ENCODE measurements at places on chromosomes 1 and 21.

DNA sequence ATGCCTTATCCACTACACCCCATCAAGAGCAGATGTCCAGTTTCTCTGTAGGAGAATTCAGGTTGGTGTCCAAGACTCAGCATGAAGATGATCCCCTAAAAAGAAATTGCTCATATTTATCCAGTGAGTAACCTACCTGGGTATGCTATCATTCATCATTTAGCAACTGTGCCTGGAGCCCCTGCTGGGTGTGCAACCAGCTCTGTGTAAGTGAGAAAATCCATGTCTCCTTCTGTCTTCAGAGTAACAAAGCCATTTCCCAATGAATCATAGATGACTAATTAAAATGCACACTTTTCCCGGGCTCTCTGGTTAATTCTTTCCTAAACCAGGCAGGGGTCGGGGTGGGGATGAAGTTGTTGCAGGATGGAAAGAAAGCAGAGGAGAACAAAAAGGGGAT lies 35.8 kb downstream of the OLFML3 start:
- DNase-seq = no peak

DNA sequence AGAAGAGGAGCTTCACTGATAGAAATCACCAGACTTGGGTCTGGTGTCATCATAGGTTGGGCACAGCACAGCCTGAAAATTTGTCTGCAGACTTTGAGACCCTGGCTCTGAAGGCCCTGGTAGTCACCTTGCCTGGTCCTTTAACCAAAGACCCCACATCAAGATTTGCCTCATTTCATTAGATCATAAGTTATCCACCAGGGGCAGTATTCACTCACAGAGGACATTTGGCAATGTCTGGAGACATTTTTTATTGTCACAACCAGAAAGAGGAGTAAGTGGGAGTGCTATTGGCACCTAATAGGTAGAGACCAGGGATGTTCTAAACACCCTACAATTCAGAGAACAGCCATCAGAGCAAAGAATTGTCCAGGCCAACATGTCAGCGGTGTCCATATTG lies 22.1 kb upstream of the PAX7 start:
- DNase-seq = no peak

GRCh38 chr1:119948342-119949214 lies 52.3 kb upstream of the ADAM30 start:
- DNase-seq = peak; percentile 17

DNA sequence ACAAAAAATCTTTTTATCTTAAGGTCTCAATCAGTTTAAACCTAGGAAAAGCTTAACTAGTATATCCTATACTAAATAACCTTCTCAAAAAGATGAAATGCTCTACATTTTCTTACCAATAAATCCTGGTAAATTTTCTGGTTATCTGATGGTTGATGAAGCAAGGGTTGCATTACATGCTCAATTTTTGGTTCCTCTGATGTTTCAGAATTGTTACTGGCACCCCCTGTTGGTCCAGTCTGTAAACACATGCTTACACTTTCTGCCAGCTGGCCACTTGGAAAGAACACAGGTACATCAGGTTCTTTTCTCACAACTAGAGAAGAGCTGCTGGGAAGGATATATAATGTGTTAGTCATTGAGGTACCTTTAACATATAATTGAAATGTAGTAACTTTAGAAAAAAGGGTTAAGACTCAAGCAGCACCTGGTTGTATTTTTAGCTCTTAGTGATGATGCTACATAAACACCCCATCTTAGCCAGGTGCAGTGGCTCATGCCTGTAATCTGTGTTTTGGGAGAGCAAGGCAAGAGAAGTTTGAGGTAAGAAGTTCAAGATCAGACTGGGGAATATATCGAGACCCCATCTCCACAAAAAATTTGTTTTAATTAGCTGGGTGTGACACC lies 30.9 kb upstream of the TAL1 start:
- no peak for DNase-seq

GRCh38 chr1:172902861-172903381 lies 147.8 kb downstream of the TNFSF18 start:
- no peak for DNase-seq

DNA sequence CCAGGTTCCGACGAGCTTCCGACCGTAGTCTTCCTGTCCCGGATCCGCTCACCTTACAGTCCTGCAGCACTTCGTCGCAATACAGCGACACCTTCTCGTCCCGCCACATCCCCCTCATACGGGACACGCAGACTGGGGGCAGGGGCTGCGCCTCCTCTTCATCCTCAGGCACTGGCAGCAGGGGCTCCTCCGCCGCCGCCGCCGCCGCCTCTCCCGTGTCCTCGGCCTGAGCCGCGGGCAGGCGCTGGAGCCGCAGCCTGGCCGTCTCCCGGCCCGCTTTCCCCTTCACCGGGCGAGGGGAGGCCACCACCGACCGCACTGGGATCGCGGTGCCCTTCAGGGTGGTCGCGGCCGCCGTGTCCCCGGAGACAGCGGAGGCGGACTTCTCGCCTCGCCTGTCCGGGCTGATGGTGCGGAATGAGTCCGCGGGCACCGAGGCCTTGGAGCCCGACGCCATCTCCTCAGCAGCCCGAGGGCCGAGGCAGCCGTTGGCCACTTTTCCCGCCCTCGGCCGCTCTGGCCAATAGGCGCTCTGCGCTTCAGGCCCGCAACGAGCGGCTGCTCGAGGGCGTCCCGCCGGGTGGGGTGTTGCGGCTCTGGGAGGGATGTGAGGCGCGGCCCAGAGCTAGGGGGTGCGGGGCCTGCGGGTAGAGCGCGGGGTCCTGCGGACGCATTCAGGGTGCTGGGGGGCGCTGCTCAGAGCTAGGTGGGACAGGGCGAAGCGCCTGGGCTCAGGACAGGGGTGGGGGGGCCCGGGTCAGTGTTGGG lies at the start of gene SHCBP1L:
Gene SHCBP1L, minus strand, starts transcription at position 490 of the 768 bp plus-strand sequence. Its CDS starts 33 bp downstream, at position 457.
- DNase-seq = no peak

DNA sequence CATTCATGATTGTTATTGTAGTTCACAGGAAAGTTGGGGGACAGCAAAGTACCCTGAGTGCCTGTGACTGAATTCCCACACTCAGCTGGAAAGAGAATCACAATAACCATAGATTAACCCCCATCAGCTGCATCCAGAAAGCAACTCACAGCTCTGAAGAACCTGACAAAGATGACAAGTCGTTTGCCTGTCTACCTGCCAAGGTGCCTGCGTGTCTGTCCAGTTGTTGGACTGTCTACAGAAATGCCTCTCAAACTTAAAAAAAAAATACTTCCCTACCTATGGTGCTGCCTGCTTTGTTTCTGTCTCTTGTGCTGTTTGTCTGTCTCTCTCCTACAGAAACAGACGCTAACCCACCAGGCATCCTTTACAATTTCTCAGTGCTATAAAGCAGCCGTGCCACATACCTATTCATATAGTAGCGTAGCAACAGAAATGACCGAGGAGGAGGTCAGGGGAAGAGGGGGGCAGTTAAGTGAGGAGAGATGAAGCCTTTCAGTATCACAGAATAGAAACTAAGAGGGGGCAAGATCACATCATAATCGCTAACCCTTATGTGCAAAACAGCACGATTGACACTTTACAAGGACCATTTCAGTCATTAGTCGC lies 154.6 kb upstream of the HMGB4 start:
- DNase-seq = no peak

- peak; percentile 83 for DNase-seq
Measured at GRCh38 chr1:244461245-244462071, at the start of gene CATSPERE. TSS of gene CATSPERE (plus strand) at chr1:244461273. CDS start at chr1:244461430, 157 bp downstream.

DNA sequence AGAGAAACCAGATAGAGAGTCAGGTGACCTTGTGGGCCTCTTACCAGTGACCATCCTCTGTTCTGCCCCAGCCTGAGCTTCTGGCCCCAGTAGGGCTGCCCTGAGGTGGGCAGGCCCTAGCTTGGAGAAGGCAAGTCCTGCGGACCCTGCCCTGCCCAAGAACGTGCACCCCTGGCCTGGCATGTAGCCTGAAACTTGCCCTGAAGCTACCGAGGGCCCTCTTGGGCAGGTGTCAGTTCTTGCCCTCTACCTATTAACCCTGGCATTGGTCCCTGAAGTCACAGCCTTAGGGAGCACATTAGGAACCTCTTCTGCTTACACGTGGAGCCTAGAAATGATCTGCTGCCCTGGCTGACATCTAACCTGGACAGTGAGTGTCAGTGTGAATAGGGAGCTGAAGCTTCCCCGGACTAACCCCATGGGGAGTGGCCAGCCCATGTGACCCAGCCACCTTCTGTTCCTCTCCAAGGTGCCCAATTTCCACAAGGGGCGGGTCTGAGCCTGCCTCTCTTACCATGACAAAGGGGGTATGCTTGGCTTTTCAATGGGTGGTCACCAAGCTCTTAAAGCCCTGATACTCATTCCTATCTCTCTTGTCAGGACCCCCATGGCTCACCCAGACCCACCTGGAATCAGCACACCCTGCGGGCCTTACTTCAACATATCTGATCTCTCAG lies 163.0 kb downstream of the ZSCAN20 start:
- DNase-seq = no peak

DNA sequence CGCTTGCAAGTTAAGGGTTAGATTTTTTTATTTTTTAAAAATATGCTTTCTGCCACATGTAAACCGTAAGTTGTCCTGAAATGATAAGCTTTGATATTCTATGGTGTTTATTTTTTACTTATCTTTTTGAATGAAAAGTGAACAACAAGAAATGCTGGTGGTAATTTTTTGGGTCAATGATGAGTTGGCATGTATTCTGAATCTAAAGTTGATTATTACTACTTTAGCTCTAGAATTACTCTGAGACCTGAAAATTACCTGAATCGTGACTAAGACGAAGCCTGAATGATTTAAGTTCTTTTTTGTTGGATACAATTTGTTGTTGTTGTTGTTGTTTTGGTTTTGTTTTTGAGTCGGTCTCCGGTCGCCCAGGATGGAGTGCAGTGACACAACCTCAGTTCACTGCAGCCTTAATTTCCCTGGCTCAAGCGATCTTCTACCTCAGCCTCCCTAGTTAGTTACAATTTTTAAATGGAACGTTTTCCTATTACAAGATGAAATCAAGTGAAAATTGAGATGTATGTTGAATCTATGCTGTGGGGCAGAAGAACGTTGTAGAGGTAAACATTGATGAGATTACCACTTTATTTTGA lies 941 bp downstream of the RABGGTB start:
- DNase-seq = no peak

- DNase-seq = no peak
Measured at GRCh38 chr1:106755682-106756406, 300.6 kb upstream of the PRMT6 start.

DNA sequence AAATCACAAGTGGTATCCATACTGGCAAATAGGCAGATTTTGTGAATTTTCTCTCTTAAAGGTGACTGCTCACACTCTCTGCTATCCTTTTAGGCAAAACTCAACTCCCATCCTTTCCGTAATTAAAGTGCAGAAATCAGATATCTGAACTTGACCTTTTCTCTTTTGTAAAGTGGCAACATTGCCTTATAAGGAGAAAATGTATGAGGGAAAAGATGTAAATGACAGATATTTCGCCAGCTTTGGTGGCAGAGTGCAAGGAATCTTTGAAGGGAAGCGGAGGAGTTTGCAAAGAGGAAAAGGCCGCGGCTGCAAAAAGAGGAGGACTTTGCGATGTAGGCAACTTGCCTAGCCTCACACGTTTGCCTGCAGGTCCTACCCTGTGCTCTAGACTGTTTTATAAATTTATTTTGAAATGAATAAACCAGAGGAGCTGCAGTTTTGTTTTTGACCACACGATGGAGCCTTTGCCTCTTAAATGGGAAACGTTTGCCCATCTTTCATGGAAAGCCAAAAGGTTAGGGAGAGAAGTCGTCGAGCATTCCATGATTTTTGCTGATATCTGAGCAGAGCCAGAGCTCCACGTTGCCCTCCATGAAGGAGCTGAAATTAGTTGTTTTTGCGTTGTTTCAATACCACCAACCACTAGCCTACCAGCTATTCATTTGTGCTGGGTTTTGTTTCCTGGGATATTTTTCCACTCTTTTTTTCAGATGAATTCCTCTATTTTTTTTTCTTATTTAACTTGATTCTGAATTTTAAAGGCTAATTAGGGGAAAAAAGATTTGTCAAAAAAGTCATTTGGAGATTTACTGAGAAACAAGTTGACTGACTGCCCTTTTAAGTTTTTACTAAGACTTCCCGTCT lies 242.3 kb downstream of the LMX1A start:
- DNase-seq = no peak

- DNase-seq = no peak
Measured at GRCh38 chr1:28113242-28113572, 24.8 kb upstream of the EYA3 start.

GRCh38 chr1:119431836-119432235 lies 16.9 kb downstream of the HSD3B2 start:
- no peak for DNase-seq

- no peak for DNase-seq
Measured at GRCh38 chr1:20729155-20729931, 3.2 kb downstream of the SH2D5 start.

GRCh38 chr1:203271018-203271743 lies 34.1 kb upstream of the BTG2 start:
- DNase-seq = no peak

- DNase-seq = no peak
Measured at GRCh38 chr1:96473791-96474434, 247.7 kb upstream of the PTBP2 start.

- DNase-seq = no peak
Measured at GRCh38 chr1:51551848-51552296, 32.8 kb upstream of the EPS15 start.

- DNase-seq = no peak
Measured at GRCh38 chr1:207418351-207418750, 35.8 kb upstream of the CR2 start.

GRCh38 chr1:69497441-69498221 lies 70.1 kb upstream of the LRRC7 start:
- no peak for DNase-seq
